Urothelium cell line (cell line): ENCODE measurements at places on chromosomes 4 and X.

DNA sequence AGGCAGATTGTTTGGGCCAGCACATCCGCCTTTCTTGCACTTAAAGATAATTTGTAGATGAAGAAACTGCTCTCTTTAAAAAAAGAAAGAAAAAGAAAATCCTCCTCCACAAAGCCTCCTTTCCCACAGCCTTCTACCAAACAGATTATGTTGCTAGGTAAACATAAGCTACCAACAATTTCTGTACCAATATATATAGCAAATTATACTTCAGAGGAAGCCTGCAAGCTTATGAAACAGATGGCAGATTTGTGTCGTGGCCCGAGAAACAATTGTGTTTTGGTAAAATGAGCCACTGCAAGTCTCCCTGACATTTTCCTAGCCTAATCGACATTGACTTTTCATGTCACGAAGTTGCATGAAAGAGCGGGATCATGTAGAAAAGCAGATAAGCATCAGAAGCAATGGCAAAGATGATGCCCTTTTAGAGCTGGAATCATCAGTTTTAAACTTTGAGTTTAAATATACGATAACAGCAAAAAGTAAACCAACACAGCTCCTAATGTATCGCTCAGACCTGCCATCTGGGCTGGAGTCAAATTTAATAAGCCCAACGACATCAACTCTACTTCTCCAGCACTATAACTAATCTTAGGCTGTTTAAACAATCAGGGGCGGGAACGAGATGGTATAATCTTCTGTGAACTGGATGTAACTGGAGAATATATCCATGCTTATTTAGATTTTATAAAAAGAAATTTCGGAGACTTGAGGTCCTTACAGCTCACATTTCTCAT, 94.9 kb upstream of the PLAC1 start:
- DNase-seq = no peak

- no peak for DNase-seq
These were observed 78.5 kb downstream of the APBB2 start for GRCh38 chr4:41135801-41136200.

DNA sequence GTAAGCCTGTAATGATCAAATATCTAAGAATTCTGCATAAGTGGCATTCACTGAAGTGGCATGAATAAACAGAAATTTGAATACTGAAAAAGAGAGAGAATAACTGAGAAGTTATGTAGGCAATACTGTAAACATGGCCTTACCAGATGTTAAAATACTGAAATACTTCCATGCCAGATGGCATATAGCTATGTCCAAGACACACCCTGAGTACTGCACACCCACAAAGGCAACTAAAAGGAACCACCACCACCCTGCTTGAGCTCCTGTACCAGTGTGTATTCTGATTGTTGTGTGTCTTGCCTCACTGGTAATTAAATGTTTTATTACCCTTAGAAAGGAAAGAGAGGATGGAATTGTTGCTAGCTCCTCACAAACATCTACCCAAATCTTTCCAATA, 192.1 kb downstream of the ADAMTS3 start:
- no peak for DNase-seq

- DNase-seq = no peak
These were observed 216.1 kb upstream of the FAT1 start for GRCh38 chr4:186939766-186940165.

GRCh38 chrX:7088968-7089615, 58.4 kb upstream of the STS start:
- DNase-seq = no peak

GRCh38 chr4:140012688-140013486, 141.1 kb downstream of the MAML3 start:
- DNase-seq = peak; percentile 41

GRCh38 chr4:120452536-120452935, 385.9 kb upstream of the MAD2L1 start:
- DNase-seq = no peak

- no peak for DNase-seq
These were observed 76.4 kb downstream of the RAPGEF2 start for GRCh38 chr4:159178979-159179969.

- DNase-seq = no peak
These were observed 2.9 kb downstream of the TBC1D9 start for GRCh38 chr4:140753329-140753728.

DNA sequence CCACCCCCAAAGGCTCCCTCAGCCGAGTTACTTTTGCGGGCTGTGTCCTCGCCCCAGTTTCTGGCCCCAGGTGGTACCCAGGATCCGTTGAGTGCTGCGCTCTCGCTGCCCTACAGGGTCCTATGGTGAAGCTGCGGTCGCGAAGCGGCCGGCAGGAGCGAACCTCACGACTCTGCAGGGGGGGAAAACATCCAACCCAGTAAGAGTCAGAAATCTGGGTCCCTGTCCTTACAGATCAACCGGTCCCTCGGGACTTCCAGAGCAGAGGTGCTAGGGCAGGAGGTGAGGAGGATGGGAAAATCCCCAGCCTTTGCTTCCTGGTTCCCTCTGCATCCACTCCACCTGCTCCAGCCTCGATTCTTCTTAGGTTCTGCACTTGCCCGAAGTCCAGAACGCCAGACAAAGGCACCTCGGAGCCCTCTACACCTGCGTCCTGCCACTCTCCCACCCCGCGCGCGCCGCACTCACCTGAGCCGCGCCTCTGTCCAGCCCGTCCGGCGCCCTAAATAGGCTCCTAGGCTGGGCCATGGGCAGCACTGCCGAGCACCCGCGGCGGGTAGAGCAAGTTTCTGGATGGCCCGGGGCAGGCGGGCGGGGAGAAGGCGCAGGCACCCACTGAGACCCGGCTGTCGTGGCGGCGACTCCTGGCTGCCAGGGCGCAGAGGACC, at the start of gene HS3ST1:
Gene HS3ST1 (minus strand): TSS at position 664 of the 668 bp plus-strand sequence. CDS start 28,889 bp downstream, outside the sequence.
- no peak for DNase-seq

DNA sequence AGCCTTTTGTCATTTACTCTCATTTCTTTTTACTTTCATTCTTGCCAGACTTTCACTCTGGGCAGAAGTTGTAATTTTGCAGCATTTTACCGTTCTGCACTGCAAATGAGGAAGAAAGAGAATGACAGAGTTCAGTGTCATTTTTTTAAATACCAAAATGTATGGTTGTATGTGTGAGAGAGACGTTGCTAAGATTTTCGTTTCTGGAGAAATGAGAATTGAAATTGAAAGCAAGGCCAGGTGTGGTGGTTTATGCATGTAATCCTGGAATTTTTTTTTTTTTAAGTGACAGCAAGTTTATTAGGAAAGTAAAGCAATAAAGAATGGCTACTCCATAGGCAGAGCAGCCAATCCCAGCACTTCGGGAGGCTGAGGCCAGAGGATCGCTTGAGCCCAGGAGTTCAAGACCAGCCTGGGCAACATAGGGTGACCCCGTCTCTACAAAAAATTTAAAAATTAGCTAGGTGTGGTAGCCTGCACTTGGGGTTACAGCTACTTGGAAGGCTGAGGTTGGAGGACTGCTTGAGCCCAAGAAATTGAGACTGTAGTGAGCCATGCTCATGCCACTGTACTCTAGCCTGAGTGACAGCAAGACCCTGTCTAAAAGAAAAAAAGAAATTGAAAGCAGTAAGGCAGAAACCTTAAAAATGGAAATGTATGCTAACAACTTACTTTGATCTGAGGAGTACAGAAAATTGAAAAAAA, 12.9 kb downstream of the DCK start:
- no peak for DNase-seq

DNA sequence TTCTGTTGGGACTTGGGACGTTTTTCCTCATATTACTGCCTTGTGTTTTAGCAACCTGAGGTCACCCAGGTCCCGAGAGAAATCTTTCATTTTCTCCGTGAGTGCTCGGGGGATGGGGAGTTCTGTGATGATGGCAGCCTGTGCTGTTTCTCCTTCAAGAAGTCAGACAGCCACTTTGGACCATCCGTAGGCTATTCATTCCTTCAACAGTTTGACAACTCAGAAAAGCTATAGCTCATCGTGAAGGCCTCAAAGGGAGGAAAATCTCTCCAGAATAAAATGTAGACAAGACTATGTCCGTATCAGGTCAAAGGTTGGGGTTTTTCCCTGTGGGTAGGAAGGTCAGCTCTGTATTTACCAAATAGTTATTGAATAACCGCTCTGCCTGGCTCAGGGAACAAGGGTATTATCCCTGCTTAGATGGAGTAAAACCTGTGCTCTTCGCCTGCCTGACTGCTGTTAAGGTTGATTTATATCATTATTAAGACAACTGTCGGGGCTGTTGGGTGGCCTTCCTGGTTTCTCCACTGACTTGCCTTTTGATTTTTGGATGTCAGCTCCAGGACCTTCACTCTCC, 36.6 kb downstream of the FAM114A1 start:
- DNase-seq = no peak

GRCh38 chrX:123673813-123674212, 59.0 kb downstream of the THOC2 start:
- no peak for DNase-seq

GRCh38 chr4:115158296-115158695, 44.9 kb upstream of the NDST4 start:
- no peak for DNase-seq

DNA sequence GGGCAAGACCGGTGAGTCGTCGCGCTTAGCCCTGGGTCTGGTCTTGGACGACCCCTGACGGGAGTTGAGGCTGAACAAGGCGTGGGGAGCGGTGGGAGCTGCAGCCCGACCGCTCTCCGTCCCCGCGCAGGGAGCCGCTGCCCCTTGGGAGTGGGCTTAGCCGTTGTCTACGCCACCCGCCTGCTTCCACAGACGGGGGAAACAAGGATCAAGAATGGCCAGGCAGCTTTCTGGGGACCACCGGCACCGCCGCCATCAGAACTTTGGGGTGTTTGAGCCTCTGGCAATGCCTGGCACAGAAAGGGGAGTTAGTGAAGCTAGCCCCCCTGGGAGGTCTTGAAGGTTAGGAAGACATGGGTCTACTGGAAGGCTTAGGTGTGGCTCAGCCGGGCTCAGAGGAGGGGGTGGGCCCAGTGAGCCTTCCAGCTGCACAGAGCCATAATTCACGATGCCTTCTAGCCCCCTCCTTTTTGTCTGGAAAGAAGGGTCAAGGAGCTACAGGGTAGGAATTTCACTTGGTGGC, 583 bp downstream of the RASL11B start:
- no peak for DNase-seq

DNA sequence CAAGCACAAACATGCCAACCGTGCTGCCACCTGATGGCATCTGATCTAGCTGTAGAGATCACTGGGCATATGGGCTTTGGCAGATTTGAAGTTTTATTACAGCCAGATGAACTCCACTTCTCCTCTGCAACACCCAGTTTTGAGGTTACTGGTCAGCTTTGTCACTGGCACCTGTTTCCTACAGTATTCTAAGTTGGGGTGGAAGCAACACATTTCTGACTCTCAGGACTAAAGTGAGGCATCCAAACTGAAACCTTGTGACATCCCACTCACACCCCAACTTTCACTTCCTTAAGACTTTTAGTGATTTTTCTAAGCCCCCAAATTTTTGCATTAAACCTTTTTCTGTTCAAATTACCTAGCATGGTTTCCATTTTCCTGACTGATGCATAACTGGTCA, 115.1 kb upstream of the PCDH18 start:
- no peak for DNase-seq

DNA sequence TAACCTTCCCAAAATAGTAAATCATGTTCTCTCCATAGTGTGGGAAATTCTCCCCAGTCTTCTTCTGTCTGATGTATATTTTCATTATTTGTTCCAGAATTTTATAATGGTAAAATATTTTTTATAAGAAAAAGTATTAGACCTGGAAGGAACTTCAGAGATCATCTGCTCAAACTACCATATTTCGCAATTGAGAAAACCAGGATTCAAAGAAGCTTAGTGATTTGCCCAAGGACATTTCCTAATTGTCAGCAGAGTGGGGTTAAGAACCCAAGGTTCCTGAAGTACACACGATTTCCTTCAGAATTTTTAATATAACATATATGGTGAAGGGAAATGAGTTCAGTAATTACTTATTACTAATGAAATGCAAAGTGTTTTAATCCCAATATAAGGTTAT, 24.1 kb downstream of the OCIAD1 start:
- DNase-seq = no peak

GRCh38 chr4:111641813-111642579, 503.3 kb upstream of the FAM241A start:
- DNase-seq = peak; percentile 67

- no peak for DNase-seq
These were observed 127.0 kb downstream of the PDS5A start for GRCh38 chr4:39850727-39851126.

DNA sequence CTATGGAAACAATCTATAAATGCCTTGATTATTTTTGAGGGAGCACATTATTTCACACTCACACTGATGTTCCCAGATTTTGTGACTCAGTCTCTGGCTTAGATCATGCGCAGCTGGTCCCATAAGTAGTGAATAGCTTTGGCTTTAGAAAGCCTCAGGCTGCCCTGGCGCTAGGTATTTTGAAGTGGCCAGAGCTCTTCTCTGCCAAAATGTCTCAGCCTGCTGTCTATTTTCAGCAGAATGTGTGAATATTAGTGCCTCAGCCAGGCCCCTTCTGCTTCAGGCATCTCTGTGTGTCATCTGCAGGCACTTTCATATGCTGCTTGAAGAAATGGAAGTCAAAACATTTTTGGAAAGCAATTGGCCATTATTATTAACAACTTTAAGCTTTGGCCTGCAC, 931.0 kb upstream of the INTU start:
- no peak for DNase-seq

DNA sequence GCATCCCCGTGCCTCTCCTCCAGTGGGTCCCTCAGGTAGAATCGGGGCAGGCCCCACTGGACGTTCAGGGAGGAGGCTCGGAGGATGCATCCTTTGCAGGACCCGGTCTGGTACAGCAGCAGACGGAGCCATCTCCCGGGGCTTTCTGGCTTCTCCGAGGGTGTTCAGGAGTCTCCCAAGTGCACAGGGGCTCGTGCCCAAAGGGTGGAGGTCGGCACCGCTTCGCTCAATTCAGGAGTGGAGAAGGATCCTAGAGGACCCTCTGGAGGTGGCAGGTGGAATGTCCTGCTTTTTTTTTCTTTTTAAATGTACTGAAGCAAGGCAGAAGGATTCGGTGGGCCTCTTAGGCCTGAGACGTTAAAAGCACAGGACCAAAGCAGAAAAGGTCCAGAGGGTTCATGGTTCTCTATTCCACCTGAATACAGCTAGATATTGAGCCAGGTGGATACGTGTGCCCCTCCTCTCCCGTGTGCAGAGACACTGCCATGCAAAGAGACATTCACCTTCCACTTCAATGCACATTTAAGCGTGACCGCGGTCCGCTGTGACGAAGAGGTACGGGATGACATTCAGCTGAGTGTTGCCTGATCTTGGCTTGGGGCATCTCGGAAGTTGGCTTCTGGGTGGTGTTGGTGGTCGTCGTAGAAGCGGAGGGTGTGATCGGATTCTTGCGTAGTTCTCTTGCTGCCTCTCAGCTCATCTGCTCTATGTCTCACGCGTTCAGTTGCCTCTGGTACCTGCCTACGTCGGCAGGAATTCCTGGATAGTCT, 281.2 kb upstream of the AGTR2 start:
- DNase-seq = no peak
